ENCODE measurements at places on chromosomes 3 and 15.

DNA sequence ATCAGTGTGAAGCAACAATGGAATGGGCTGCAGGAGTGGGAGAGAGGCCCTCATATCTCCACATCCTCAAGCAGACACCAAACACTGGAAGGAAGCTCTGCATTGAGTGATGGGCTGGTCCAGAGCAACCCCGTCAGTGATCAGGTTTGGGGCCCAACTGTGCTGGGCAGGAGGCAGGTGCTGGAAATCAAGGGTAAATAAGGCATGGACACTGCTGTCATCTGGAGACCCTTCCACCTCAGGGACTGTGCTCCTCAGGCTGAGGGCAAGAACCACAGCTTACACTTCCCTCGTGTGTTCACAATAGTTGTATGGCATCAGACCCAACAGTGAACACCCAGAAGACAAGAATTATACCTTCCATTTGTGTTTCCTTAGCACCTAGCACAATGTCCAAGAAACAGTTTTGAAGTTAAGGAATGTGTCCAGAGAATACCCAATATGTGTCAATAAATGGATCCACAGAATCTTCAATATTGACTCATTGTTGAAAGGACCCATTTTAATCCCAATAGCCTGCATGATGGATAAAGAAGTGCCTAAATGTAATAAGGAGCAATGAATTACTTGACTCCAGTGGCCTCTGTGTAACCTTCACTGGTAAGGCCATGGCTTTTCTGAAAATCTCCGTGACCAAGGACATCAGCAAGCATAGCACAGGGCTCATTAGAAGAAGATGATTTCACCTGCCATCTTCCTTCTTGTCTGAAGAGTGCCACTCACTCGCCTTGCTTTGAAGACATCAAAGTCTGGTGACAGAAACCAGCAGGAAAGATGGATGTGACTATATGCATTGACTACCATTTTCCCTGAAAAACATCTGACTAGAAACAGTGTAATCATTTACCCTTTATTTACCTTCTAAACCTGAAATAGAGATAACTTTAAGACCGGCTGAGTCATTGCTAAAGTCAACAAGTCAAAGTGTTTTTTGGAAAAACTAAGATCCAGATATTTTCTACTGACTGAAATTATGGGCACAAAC, 7.0 kb upstream of the AHSG start:
- no peak for DNase-seq

DNA sequence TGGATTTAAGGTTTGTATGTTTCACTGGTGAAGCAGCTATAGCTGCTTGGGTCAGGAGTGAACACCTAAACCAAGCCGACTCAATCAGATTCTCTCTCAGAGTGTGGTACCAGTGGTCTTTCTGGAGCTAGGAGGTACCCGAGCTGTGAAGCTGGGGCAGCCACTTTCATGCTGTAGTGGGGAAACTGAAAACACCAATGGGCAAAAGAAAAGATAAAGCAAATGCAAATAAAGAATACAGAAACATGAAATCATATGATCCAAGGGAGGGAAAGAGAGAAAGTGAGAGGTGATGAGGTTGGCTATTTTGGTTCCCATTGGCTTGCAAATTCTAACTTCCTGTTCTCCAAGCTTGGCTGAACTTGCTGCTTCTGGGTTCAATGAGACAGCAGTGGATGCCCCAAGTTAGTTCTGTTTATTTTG, 212.3 kb upstream of the CFAP20DC start:
- DNase-seq, result no peak

- no peak for DNase-seq
These were observed 104.3 kb downstream of the CPN2 start for GRCh38 chr3:194246709-194247349.

GRCh38 chr3:134111616-134112015, 81.9 kb upstream of the SLCO2A1 start:
- DNase-seq, result peak; percentile 12

GRCh38 chr3:186520957-186521842, 23.0 kb downstream of the CRYGS start:
- no peak for DNase-seq

GRCh38 chr3:169668072-169668956, 4.8 kb upstream of the MECOM start:
- DNase-seq, result peak; percentile 73

DNA sequence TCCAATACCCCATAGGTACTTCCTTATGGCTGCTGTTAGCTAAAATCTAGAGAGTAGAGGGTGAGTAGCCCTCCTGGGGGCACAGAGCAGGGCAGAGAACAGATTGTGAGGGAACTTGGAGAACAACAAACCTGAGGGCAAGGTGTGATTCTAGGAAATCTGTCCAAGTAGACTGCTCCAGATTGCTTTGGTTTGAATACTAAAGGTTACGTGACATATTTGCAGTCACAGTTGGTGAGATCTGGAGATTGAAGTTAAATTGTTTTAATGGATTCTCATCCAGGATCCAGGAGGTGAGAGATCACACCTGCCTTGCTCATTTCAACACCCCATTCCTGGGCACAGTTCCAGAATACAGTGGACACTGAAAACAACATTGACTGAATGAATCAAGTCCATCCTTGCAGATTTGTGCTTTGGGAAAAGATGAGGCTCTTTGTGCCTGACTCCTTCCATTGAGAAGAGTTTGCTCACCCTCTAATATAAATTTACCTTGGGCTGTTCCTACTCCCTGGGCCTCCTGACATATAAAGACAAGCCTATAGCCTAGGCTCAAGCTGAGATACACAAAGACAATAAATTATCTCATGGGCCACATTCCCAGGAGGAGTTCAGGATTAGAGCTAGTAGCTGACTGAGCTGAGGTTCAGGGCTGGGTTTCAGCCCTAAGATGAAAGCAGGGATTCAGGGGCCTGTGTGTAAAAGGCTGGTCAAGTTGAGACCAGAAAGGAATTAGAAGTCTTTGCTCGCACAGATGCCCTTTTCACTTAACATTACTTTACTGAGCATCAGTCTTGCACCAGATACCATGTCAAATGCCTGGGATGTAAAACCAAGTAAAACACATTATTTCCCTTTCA, 400.9 kb upstream of the MCTP2 start:
- no peak for DNase-seq

DNA sequence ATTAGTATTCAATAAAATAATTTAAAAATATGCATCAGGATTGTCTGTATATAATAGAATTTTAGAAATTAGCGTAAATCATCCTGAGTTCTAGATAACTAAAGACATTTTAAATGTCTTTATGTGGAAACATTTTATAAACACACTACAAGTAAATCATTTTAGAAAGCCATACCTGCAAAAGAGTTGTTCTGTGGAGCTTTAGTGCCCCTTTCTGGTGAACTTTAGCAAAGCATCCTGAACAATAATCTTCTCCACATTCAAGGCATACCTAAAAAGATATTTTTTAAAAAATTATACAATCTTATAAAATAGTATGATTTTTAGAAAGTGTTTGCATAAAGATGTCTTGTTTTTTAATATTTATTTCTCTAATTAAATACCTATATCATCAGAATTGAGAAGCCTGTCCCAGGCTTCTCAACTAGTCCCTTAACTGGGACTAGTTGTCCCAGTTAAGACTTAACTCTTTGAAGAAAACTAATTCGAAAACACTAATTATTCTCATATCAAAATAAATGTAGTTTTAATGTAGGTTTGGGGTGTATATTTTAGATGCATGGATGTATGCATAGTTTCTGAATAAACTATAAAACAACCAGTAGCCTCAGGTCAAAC, 29.7 kb downstream of the ZBBX start:
- DNase-seq, result peak; percentile 6

DNA sequence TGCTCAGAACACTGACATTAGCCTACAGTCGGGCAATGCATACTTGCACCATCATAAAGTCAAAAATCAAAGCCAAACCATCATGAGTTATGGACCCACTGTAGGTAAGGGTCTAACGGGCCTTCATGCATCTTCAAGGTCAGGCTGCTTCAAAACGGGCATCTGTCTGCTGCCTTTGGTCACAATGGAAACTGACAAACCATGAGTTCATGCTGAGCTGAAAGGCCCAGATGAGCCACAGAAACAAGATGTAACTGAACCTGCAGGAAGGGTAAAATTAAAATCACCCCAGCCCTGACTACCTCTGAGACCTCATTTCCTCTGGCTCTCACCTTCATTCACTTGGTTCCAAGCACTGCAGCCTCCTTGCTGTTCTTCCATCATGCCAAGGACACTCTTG, 143.8 kb downstream of the ERC2 start:
- no peak for DNase-seq

DNA sequence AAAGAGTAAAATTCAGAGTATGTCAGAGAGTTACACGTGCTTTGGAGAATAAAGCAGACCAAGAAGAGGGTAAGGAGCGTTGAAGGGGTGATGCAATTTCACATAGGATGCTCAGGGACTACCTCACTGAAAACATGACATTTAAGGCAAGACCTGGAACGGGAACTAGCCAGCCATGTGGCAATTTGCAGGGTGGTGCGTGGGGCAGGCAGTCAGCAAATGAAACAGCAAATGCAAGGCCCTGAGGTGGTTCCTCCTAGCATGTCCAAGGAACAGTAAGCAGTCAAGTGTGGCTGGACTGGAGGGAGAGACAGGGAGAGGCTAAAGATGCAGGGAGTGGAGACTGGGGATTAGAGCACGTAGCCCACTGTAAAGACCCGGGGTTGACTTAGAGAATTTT, 146.1 kb upstream of the LPP start:
- no peak for DNase-seq

All from adipocyte (in vitro differentiated cells).